ENCODE measurements at places on chromosomes 7 and 10.

GRCh38 chr7:107187774-107188173 is 19.0 kb downstream of the HBP1 start:
- DNase-seq: no peak

DNA sequence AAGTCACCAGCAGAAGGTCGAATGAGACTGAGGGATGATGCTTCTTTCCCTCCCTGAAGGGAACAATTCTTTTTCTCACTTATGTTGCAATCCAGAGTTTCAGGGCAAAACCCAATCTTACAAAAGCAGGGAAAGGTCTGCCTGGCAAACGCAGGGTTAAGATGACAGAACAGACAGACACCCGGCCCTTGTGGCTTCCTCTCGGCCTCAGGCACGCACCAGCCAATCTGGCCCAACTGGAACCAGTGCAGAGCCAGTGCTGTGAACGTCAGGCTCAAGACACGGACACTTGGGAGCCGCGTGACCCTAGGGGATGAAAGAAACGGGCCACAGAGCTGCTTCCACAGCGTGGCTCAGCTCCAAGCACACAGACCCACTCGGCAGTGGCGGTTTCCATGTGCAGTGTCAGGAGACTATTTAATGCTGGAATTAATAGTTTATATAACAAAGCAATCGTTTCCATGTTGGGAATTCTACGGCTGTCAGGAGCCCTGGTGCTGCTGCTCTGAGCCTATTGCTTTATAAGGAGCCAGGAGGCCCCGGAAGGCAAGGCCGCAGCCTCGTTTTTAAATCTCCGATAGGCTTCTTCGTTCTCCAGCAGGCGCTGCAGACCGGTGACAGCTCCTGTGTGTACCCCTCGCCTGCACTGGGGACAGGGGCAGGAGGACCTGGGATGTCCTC is 198.4 kb downstream of the DIP2C start:
- no peak for DNase-seq

- no peak for DNase-seq
These were observed 16.3 kb downstream of the GPR26 start for GRCh38 chr10:123682477-123682876.

GRCh38 chr7:55177589-55178261 is 158.9 kb downstream of the EGFR start:
- no peak for DNase-seq

DNA sequence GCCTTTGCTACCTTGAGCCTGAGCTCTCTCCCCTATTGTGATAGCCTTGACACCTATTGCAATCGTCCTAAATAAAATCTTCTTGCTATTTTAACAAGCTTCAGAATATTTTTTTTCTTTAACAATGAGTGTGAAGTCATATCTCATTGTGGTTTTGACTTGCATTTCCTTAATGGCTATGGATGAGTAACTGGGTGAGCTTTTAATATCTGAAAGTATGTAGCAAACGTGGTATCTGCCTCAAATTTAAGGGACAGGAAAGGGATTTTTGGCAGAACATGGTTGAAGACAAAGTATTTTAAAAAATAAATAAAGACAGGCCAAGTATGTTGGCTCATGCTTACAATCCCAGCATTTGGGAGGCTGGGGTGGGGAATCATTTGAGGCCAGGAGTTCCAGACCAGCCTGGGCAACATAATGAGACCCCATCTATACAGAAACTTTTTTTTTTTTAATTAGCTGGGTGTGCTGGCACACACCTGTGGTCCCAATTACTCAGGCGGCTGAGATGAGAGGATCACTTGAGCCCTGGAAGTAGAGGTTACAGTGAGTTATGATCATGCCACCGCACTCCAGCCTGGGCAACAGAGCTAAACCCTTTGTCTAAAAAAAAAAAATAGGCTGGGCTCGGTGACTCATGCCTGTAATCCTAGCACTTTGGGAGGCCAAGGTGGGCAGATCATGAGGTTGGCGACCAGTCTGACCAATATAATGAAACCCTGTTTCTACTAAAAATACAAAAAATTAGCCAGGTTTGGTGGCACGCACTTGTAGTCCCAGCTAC is 319.3 kb upstream of the NRP1 start:
- no peak for DNase-seq

GRCh38 chr10:11647676-11648075 is 36.2 kb upstream of the USP6NL start:
- DNase-seq: no peak

GRCh38 chr7:93062599-93062998 is 55.2 kb downstream of the SAMD9 start:
- DNase-seq: no peak

- no peak for DNase-seq
These were observed 86.4 kb downstream of the VPS41 start for GRCh38 chr7:38822549-38822948.

DNA sequence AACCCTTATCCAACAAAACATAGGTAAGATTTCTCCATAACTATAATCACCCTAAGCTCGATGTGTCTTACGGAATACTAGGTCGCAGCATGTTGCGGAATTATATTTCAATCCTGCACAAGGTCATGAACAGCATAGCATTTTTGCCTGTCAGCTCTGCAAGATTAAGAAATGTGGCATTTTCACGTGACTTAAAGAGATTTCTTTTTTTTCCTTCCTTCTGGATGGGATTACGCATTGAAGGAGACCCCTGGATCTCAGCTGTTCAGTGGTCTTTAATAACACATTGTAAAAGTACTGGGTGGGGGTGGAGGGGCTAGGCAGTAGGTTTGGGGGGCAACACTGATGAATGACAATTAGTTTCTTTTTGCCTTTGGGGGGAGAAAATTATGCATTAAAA is 106.7 kb downstream of the CUBN start:
- DNase-seq: no peak

DNA sequence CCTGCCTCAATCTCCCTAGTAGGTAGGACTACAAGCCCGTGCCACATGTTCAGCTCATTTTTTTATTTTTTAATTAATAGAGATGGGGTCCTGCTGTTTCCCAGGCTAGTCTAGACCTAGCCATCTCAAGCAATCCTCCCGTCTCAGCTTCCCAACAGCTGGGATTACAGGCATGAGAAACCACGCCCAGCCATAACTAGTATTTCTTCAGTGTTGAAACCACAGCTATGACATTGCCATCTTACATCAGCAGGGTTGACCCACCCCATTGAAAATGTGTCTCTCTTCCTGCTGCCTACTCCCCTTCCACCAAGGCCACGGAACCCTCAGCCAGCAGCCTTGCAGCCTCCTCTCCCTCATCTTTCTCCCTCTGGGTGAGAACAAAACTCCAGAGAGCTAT is 62.1 kb upstream of the ZNF746 start:
- no peak for DNase-seq

DNA sequence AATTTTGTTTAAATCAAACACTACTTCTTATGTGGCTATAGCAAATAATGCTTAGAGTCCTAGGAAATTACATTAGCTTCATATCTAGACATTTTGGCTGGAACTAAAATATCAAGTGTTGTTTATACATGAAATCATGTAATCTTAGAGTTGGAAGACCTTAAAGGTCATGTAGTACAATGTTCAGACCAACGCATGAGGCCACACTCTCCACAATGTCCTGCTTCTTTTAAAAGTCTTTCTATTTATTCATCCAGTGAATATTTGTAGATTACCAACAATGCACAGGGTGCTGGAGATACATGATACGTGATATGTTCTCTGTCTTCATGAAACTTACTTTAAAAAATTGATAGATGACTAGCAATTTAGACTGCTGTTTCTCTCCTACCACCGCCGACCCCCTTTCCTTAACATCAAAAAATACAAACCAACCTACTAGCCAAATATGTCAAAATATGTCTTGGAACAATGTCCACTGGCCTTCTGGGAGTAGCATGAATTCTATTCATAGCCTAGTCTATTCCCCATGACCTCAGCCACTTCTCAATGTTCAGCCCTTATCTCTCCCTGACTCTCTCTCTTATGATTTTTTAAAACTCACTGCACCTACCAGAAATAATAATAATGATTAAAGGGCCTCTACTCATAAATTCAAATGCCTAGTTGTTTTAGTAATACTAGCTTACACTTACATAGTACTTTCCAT is 59.5 kb upstream of the CAV2 start:
- DNase-seq: no peak

- DNase-seq: no peak
These were observed 41.2 kb downstream of the TNRC18 start for GRCh38 chr7:5382281-5382892.

- no peak for DNase-seq
These were observed 291.9 kb downstream of the GFRA1 start for GRCh38 chr10:115981081-115981480.

DNA sequence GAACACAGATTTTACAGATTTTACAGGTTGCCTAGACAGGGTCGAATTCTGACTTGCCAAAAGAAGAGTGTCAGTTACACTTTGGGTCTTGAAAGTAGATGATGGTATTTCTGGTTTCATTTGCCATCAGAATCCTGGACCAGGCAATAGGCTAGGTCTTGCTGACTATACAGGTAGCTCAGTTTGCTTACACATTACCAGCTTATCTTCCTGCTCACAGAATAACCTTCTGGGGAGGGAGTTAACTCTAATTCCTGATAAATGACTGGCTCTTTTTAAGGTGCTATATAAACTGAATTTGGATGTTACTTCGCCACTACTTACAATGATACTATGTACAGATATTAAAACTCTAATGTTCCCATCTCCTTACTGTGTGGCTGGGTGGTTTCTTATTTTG is 39.8 kb downstream of the GBF1 start:
- DNase-seq: no peak

DNA sequence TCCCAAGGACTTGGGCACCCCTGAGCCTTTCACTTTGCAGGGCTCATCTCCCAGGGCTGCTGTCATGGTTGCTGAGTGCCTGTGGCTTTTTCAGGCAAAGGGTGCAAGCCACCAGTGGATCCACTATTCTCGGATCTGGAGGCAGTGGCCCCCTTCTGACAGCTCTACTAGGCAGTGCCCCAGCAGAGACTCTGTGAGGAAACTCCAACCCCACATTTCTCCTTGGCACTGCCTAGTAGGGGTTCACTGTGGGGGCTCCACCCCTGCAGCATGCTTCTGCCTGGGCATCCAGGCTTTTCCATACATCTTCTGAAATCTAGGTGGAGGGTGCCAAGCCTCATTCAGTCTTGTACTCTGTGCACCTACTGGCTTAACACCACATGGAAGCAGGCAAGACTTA is 675.0 kb upstream of the MBL2 start:
- DNase-seq: no peak

DNA sequence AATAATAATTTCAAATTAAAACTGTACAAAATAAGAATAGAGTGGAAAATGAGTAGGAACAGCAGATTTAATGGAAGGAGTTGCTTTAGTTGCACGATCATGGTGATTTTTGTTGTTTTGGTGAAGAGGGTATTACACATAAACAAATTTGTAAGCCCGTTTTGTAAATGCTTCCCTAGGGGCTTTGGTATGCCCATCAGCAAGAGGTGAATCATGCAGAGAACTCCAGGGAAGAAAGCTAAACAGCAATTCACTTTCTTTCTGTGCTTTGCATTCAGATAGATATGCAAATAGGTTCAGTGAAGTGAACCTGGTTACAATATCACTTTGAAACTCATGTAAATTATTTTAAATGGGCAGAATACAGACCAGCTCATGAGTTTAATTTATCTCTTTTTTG is 422.2 kb upstream of the MTPN start:
- no peak for DNase-seq

GRCh38 chr10:78173360-78174015 is 139.8 kb downstream of the RPS24 start:
- no peak for DNase-seq

DNA sequence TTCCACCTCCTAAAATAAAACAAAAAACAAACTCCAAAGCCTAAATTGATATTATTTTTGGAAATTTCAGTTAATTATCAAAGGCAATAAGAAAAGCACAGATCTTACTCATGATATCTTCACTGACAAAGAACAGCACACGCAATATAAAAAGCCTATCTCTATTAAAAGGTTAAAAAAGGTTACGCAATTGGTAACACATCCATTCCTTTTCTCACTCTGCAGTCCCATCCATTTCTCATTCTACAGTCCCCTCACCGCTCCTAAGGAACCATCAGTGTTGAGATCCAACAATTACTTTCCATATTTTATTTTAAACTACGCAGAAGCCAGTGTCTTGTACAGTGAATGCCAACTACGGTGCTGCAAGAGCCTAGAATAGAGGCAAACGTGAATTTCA is 1.3 kb downstream of the SEC61G start:
- DNase-seq: no peak

- no peak for DNase-seq
These were observed 11.8 kb upstream of the PRKAR1B start for GRCh38 chr7:738723-739454.

- DNase-seq: peak; percentile 66
These were observed 1.8 kb downstream of the HNRNPF start for GRCh38 chr10:43407148-43407575.

GRCh38 chr10:127243490-127244272 is 47.3 kb upstream of the INSYN2A start:
- peak; percentile 3 for DNase-seq

DNA sequence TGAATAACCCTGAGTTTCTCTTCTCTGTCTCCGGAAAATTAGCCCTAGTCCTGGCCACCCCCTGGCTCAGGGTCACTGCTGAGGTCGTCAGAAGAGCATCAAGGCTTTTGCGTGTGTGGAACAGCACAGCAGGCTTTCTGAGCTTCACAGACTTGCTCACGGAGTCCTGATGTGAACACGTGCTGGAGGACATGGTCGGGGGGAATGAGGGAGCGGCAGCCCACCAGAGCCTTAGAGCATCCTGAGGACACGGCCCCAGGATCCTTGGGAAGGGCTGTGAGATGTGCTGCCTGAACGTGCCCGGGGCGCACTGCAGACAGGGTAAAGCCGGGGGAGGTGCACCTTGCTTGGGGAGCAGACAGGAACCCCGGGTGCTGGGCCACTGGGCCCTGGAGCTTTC is 28.8 kb downstream of the TMEM120A start:
- DNase-seq: no peak

GRCh38 chr10:122206471-122207065 is 64.5 kb upstream of the BTBD16 start:
- DNase-seq: no peak

GRCh38 chr10:51215951-51216834 is 141.9 kb downstream of the PRKG1 start:
- no peak for DNase-seq

- no peak for DNase-seq
These were observed 106.1 kb upstream of the RSU1 start for GRCh38 chr10:16923309-16923708.

GRCh38 chr10:84026821-84027257 is 112.5 kb upstream of the GHITM start:
- no peak for DNase-seq

DNA sequence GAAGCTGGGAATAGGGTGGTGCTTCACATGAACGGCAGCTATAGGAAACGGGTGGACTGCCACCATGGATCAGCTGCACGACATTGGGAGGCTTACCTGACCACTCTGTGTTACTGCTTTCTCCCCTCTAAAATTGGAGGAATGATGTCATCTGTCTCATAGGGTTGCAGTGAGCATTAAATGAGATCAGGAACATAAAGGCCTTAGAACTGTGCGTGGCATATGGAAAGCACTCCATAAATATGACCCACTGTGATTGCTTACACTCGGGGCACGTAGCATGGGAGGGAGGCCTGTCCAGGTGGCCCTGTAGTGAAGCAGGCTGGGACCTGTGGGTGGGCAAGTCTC is 9.7 kb downstream of the C10orf62 start:
- no peak for DNase-seq
